Stimulated activated CD8-positive, alpha-beta memory T cell treated with anti-CD3 and anti-CD28 coated beads, Interleukin-15, amount 100 ng/mL, for 24 hours (primary cell): ENCODE measurements at places on chromosomes 6 and 20.

GRCh38 chr20:23200413-23200812 lies 114.3 kb upstream of the CD93 start:
- DNase-seq, result no peak

- DNase-seq, result no peak
Measured at GRCh38 chr6:53523511-53524454, 21.1 kb downstream of the GCLC start.

DNA sequence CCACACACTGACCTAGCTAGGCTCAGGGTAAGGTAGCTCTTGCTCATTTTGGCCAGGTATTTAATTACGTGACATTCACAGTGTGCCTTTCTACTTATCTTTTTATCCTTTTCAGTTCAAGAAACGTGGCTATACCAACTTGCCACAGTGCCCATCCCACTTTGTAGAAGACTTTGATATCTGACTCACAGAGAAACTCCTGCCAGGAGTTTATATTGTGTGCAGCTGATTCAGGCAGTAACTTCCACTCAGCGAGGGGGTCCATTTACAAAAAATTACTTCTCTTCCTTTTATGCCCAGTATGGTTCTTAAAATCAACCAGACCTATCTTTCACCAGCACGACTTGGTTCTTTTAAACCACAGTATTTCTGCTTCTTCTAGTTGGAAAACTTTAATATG lies 75.6 kb downstream of the PRL start:
- DNase-seq, result no peak

GRCh38 chr6:52953911-52954839 lies 40.9 kb downstream of the GSTA4 start:
- no peak for DNase-seq

GRCh38 chr20:24704899-24705298 lies 235.5 kb downstream of the SYNDIG1 start:
- DNase-seq, result no peak
